ENCODE measurements at places on chromosomes 7 and 10.
A peak's percentile ranks its signal among the peaks of the same experiment; 100 is the strongest.

- DNase-seq, result no peak
Measured at GRCh38 chr7:134856691-134857090, 77.3 kb downstream of the CALD1 start.

GRCh38 chr10:2777666-2778355 lies 289.5 kb upstream of the PFKP start:
- no peak for DNase-seq

DNA sequence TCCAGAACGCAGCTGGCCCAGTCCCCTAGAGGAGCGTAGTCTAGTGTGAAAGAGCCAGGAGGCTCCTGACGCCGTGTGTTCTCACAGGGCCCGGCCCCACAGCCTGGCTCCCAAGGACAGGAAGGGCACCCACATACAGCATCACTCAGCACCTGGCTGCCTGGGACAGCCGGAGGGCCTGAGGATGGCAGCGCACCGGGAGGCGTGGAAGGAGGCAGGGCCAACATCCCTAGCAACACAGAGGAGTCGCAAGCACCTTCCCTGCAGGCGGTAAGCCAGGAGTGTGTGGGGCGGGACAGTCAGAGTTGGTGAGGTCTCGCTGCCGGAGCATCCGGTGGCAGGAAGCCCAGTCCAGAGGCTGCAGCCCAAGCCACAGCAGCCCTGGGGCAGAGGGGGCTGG lies 125.8 kb downstream of the MAD1L1 start:
- DNase-seq, result peak; percentile 46

- no peak for DNase-seq
Measured at GRCh38 chr7:25496476-25497368, 268.4 kb upstream of the NPVF start.

DNA sequence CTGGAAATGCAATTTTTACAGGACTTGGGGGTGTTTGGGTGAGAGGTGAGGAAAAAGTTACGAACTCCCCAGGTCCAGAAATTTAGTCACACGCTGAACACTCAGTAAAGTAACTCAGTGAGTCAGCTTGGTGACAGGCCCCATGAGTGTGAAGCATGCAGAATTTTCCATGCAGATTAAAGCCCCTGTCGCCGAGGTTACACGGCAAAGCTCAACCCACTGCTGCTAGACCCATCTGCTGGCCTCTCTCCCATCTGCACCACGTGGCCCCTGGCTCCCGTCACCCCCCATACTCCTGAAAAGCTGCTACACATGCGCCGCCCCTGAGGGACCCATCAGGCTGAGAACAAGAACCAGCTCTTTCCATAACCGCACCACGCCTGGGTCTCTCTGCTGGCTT lies 7.0 kb upstream of the MMP21 start:
- no peak for DNase-seq

- DNase-seq, result no peak
Measured at GRCh38 chr10:21281765-21282484, 243.6 kb downstream of the SKIDA1 start.

- no peak for DNase-seq
Measured at GRCh38 chr7:99790407-99790806, 6.4 kb upstream of the CYP3A4 start.

DNA sequence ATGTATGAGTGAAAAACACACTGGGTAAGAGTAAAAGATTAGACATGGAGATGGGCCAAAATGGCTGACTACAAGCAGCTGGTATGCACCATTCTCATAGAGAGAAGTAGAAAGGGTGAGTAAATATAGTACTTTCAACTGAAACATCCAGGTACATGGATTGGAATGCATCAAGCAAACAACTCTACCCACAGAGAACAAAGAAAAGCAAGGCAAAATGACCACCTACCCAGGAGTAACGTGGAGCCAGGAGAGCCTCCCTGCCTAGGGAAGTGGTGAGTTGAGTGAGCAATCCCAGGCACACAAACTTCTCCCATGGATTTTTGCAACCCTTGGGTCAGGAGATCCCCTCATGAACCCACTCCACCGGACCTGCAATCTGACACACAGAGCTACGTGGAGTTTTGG lies 212.8 kb downstream of the PTN start:
- DNase-seq, result no peak

DNA sequence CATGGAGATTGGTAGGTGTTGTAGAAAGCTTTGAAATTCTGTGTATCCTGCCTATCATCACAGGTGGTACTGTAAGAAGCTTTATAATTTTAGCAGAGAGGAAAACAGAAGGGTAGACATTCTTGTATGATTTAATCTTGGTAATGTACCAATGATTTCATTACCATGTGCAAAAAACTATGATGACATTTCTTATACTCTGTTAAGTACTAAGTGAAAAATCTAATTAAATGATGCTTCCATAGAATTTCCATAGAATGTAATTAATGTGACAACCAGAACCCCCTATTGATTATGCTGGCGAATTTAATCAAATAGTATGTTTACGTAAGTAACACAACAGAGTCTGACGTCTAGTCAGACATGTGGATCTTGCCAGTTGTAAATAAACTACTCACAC lies 16.0 kb upstream of the RHOBTB1 start:
- no peak for DNase-seq

DNA sequence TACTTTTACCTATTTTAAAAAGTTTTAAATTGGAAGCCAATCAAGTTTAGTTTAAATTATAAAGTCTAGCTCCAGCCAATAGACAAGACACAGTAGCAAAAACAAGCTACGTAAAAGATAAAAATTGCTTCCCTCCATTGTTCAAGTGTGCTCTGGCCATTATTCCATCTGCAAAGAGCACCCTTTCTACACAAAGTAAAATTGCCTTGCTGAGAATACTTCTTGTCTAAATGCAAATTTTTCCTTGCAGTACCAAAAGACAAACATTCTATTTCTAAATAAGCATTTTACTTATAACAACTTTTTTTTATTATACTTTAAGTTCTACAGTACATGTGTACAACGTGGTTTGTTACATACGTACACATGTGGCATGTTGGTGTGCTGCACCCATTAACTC lies 75.9 kb upstream of the ZNF746 start:
- DNase-seq, result no peak

- DNase-seq, result peak; percentile 79
Measured at GRCh38 chr10:44935201-44935965, 24.2 kb upstream of the RASSF4 start.

- DNase-seq, result no peak
Measured at GRCh38 chr7:26328498-26329390, 37.1 kb downstream of the SNX10 start.

GRCh38 chr10:17814973-17815372 lies 5.8 kb downstream of the MRC1 start:
- no peak for DNase-seq
